ENCODE measurements at places on chromosomes 5 and 9. TPM values are rescaled to one million over a fixed set of nuclear protein-coding genes. Genes with fewer than 3 reads are reported as not detected.

Gene PCSK1
- 0.38 TPM for total RNA-seq

Gene PCDHGA2
- 7.8 TPM for total RNA-seq

Gene NOL6
- 13.4 TPM for total RNA-seq

Gene SPINK7
- not detected for total RNA-seq

Gene PCDHB14
- 1.9 TPM for total RNA-seq

Gene PCDHGA7
- total RNA-seq = 5.8 TPM

Gene NUDT2
- 22.2 TPM for total RNA-seq

Gene RXFP3
- not detected for total RNA-seq

DNA sequence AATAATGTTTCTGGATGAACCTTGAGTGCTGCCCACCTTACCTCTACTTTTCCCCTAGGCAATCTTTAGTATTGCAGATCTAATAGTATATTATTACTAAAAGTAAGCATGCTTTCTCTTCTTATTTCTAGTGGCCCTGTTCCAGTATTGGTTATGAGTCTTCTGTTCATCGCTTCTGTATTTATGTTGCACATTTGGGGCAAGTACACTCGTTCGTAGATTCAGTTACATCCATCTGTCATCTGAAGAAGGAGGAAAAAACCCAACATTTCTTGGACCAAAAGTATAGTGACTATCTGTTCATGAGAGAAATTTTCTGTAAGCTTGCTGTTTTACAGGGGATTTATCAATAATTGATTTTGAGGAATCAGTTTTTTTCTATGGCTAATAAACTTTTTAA lies 8.1 kb downstream of the SEC61B start:
- DNase-seq = no peak

- no peak for DNase-seq
Measured at GRCh38 chr5:72624641-72625236, 117.5 kb upstream of the ZNF366 start.

- DNase-seq = no peak
Measured at GRCh38 chr9:117678871-117679270, 25.3 kb upstream of the TLR4 start.

GRCh38 chr5:42157215-42157614 lies 232.1 kb downstream of the FBXO4 start:
- no peak for DNase-seq

DNA sequence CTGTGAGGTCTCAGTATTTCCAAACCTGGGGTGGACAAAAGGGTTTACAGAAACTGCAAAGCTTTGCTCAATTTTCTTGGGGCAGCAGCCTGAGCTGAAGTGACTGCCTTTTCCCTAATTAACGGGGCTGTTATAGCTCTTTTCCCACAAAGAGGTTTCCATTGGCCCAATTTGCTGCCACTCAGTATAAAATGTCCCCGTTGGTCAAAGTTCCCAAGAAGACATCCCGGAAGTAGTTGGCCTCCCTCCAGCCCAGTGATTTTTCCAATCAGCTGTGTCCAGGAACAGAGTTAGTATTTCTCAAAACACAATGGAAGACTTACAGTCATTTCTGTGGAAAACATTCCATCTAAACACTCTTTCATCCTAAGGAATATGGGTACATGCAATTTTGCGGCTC lies 643.6 kb downstream of the ACTL7B start:
- DNase-seq = no peak

DNA sequence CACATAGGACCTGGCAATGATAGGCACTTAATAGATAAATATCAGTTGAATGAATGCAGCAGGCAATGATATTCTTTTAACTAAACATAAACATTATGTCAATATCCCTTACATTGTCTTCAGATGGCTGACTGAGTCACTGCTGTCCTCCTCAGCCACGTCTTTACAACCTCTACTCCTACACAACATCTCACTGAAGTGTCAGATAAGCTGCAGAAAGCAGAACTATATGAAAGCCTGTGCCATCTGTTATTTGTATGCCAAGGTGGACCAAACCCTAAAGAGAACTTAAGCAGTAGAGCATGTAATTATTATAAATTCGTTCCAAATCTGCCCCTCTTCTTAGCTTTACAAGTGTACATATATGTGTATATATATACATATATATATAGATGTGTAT lies 271.2 kb downstream of the RASEF start:
- no peak for DNase-seq

- DNase-seq = no peak
Measured at GRCh38 chr5:65037831-65038815, 269.4 kb downstream of the CWC27 start.

DNA sequence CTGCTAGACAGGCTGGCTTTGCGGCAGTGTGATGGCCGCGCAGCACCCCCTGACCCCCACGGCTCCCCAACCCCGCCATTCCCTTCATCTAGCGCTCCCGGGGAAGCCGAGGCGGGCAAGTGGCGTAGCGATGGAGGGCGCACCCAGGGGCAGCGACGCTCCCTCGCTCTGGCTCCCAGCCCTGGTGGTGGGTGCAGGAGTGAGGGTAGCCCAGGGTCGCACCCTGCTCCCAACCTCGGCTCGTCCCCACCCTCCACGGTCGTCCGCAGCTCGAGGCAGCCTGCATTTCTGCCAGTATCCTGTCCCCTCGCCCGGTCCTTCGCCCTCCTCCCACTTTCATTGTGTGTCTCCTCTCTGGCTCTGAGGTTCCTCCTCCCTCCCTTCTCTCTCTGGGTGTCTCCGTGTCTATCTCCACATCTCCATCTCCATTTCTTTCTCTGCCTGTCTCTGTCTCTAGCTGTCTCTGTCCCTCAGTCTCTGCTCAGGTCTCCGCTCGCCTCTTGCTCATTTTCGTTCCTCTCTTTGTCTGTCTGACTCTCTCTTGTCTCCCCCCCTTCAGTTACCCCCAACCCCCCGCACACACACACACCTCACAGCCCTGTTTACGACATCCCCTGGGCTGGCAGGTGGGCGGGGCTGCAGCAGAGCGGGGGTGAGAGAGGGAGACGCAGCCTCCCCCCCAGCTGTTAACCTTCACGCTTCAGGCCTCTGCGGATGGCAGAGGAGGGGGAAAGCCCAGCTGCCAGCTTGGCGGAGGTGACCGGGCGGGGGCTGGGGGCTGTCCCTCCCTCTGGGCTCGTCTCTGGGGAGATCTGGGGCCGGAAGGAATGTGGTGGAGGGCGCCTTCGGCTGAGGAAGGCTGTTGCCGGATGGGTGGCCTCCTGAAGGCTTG lies 48.7 kb upstream of the PSD2 start:
- DNase-seq = no peak

GRCh38 chr5:41695920-41696582 lies 174.2 kb downstream of the OXCT1 start:
- no peak for DNase-seq

DNA sequence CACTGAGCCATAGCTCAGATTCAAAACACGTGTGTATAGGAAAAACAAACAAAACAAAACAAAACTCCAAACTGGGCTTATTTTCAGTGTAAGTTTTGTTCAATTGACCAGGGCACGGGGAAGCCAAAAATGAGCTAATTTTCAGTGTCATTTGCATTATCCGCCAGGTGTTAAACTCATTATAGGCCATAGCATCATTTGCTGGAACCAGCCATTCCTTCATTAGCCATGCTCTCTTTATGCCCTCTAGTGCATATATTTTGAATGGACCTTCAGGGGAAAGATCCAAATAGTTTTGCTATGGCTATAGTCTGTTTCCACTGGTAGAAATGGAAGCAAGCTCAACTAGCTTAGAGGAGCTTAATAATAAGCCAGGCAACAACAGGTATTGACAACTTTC lies 1205.2 kb upstream of the DMAC1 start:
- DNase-seq = no peak

DNA sequence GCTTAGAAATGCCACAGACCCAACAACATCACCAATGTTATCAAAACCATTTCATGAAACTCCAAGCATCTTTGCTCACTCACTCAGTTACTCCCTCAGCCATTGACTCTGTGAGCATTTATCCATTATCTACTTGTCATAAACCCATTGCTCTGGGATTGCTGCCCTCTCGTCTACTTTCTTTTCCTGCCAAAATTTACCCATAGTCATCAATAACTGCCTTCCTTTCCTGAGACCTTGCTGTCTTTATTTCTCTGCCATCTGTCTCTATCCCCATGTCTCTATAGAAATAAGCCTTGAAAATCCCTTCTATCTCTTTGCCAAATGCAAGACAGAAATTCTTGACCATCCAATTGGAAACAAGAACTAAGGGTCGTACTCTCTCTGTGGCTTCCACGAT lies 26.4 kb upstream of the PUM3 start:
- DNase-seq = no peak

- DNase-seq = no peak
Measured at GRCh38 chr5:31396611-31397295, 135.1 kb downstream of the DROSHA start.

- no peak for DNase-seq
Measured at GRCh38 chr5:124665035-124665434, 81.4 kb downstream of the ZNF608 start.

- no peak for DNase-seq
Measured at GRCh38 chr5:142900927-142901326, 130.8 kb downstream of the ARHGAP26 start.

DNA sequence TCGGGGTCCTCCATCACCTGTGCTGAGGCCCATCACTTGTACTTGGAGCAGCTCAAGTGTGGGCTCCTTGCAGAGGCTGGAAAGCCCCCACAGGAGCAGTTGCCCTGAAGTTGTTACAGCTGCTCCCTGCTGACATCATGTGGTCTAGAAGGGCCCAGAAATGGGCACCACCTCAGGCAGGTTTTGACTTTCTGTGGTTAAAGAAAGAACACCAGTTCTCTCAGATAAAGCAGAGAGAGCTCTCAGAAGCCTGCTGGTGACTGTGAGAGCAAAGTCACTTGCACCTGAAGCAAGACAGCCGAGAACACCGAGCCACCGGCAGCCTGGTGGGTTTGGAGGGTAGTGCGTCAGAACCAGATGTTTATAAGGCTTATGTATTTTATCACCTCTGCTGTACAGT lies 70.4 kb downstream of the MVB12B start:
- DNase-seq = no peak

DNA sequence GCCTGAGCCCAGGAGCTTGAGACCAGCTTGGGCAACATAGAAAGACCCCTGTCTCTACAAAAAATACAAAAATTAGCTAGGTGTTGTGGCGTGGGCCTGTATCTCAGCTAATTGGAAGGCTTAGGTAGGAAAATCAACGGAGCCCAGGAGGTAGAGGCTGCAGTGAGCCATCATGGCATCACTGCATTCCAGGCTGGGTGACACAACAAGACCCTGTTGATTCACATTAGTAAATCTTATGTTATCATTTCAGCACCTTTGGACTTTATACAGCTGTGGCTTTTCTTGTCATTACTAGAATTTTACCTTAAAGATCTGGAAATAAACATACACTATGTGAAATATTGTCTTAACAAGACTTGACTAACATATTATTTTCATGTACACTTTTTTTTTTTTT lies 185.0 kb downstream of the ZNF608 start:
- no peak for DNase-seq

GRCh38 chr5:66728049-66728448 lies 131.9 kb downstream of the MAST4 start:
- DNase-seq = no peak

DNA sequence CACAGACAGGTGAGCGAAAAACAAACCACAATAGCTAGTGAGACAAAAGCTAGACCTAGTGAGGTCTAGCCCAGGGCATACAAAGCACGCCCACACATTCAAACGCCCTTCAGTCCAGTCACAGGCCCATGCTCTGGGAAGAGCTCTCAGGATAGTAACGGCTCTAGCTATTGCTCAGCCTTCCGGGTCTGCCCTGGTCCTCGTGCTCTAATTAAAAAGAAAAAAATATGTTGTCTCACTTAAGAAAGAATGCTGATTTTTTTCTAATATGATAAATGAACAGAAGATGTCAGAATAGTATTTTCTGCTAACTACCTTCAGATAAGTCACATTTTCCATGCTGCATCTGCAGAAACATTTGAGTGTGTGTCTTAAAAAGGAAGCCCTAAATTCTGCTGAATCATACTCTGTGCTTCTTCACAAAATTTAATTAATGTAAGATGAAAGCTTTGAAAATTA lies 94.5 kb downstream of the PLPP1 start:
- no peak for DNase-seq

- no peak for DNase-seq
Measured at GRCh38 chr9:84898188-84898587, 228.7 kb downstream of the NTRK2 start.

GRCh38 chr9:98896632-98897031 lies 47.1 kb upstream of the COL15A1 start:
- DNase-seq = no peak
